Activated CD4-positive, CD25-positive, alpha-beta regulatory T cell (primary cell): ENCODE measurements at places on chromosomes 3 and 15.

DNA sequence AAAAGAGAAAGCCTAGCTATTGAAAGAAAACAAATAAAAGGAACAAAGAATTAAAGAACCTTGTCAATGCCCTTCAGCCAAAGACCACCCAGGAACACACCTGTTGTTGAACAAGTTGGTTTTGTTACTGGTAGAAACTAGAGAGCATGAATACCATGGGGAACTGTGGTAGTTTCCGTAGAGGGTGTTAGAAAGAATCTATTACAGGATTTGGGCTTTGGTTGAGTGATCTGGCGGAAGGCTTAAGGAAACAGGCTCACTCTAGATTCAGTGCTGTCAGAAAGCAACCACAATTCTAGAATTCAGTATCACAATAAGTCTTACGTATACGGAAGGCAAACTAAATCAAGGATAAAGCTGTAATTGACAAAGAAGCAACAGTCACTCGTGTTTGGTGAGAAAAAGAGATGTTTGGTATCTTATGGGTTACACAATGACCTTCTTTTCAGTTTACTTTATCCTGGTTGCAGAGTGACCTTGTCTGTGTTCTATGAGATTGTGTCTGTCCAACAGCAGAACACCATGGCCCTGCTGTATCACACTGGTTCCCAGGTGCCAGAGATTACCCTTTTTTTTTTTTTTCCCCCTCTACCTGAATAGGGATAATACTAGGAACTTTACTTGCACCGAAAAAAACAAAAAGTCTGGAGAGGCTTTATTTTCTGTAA, 265.9 kb downstream of the SHQ1 start:
- DNase-seq, result no peak

GRCh38 chr15:43920815-43921214, 94.0 kb downstream of the WDR76 start:
- DNase-seq, result no peak

DNA sequence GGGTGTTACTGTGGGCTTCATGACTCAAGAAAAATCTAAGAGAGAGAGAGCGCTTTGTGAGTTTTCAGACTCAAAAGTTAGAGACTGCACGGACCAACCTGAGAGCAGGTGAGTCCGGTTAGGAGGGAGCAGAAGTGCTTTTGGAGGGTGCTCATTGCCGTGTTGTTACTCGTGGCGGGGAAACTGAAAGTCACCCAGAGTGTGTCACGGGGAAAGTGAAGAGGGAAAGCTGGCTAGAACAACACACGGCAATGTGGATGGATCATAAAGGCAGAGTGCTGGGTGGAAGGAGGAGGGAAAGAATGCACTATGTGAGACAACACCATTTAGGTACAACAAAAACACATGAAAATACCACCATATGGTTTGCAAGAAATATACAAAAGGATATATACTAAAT, 112.3 kb downstream of the BDH1 start:
- DNase-seq, result no peak

DNA sequence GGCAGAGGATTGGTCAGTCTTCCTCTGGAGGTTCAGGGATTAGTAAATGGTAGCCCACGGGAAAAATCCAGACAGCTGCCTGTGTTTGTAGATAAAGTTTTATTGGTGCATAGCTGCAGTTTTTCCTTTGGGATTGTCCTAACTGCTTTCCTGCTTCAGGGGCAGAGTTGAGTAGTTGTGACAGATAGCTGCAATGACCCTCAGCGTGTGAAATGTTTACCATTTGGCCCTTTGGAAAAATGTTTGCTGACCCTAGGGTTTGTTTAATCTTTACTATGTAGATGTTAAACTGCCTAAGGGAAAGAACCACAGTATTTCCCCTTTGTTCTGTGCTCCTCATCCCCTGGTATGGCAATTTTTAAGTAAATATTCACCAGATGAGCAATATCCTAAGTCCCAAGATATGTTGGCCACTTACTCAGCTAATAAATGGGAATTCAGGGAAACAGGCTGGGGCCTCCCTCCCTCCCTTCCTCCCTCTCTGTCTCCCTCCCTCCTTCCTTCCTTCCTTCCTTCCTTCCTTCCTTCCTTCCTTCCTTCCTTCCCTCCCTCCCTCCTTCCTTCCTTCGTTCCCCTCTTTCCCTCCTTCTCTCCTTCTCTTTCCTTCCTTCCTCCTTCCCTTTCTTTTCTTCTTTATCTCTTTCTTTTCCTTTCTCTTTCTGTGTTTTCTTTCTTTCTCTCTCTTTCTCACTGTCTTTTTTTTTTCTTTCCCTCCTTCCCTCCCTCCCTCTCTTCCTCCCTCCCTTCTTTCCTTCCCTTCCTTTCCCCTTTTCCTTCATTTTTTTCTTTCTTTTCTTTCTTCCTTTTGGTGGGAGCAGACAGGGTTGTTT, 234.6 kb upstream of the BHLHE40 start:
- no peak for DNase-seq

- no peak for DNase-seq
Measured at GRCh38 chr15:80464951-80465625, 60.9 kb downstream of the ARNT2 start.

DNA sequence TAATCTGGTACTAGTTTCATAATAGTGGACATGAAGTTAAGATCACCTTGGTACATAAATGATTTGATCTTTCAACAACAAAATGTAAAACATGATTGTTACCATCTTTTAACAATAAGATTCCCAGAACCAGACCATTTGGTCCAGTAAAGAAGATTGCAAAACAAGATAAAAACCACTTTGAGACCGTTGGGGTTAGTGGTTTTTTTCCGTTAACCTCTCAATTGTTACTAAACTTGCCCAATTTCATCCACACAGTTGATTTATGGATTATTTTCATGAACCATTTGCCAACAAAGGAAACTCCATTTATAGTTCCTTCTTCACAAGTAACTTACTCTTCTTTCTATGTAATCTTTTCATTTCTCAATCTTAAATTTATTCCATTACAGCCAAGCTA, 53.8 kb downstream of the ATP8B4 start:
- no peak for DNase-seq

- no peak for DNase-seq
Measured at GRCh38 chr3:187630404-187630803, 39.8 kb downstream of the SST start.

- DNase-seq, result no peak
Measured at GRCh38 chr3:12991481-12991837, 81.8 kb downstream of the IQSEC1 start.

DNA sequence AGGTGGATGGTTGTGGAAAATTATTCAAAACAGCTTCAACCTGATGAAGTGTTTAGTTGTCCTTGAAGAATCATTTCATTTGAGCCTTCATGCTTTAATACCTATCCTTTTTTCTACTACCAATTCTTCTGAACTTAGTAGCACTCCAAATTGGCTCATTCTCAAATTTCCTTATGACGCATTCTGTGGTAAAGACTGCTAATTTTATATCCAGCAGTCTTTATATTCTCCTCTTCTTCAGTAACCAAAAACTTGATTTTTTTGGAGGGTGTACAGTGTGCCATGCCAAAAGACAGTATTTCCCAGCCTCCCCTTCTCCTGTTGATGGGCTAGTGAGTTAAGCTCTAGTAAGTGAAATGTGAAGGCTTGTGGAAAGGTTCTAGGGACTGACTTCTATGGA, 25.2 kb downstream of the CGNL1 start:
- DNase-seq, result no peak

GRCh38 chr15:83556754-83557153, 97.2 kb upstream of the ADAMTSL3 start:
- DNase-seq, result no peak

GRCh38 chr3:125512135-125512920, 7.7 kb downstream of the SNX4 start:
- DNase-seq, result no peak

- DNase-seq, result no peak
Measured at GRCh38 chr15:66786708-66787488, 84.9 kb downstream of the SMAD6 start.

DNA sequence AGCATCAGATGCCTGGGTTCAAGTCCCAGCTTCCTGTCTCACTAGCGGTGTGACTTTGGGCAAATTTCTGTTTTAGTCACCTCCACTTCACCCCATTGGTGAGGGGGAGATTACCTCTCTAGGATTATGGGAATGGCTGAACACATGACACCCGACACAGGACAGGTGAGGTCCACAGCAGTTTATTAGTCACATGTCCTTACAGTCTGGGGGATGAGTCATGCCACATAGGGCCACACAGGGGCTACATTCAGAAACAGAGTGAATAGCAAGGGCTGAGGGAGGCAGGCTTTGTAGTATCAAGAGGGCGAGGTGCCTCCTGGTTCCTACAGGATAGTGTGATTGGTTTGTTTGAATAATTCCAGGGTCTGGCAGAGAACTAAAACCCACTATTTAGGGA, 15.2 kb upstream of the ITGA11 start:
- no peak for DNase-seq

DNA sequence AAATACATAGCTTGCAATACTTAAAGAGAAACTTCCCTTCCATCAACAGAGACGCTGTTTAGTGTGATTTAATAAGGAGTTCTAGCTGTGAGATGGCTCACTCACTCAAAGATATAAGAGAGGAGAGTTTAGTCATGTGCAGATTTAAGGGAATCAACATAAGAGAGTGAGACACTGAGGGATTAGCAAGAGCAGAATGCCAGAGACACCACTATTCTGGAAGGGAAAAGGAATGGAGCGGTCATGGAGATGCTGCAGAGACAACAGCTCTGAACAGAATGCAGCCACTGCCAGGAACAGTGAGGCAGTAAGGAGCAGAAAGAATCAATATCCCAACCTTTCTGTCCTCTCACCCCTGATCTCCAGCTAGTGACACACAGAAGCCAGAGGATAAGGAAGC, 248.8 kb downstream of the MBNL1 start:
- no peak for DNase-seq
